ENCODE measurements at places on chromosomes 3 and 15. TPM values are rescaled to one million over a fixed set of nuclear protein-coding genes. Genes with fewer than 3 reads are reported as not detected.

DNA sequence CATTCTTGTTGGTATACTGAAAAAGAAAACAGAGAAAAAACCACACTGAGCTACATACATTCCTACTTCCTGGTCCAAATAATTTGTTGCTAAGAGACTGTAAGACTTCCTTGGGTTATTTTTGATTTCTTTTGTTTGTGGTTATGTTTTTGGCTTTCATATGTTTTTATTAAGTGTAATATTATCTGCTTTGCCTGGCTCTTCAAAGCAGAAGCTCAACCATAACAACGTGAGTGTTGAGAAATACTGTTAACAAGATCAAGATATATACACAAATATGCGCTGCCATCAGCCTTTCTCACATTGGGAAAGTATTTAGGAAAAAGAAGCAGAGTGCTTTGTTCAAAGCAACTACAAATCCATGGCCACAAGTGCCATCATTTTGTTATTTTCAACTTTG is 556.2 kb upstream of the CBLB start:
- DNase-seq = no peak

DNA sequence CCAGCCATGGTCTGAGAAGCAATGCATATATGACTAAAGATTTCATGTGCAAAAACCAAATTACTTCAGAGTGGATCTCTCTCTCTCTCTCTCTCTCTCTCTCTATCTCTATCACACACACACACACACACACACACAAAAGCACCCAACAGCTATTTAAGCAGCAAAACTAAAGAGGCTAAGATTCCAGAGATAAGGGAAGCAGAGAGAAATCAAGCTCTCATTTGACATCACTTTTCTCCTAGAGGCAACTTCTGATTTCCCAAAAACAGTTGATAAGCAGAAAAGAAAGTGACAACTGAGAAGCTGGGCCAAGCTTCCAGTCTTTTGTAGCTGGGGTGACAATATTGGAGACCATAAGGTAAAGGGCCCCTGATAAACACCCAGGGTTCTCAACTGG is 526.0 kb upstream of the NR2F2 start:
- no peak for DNase-seq

DNA sequence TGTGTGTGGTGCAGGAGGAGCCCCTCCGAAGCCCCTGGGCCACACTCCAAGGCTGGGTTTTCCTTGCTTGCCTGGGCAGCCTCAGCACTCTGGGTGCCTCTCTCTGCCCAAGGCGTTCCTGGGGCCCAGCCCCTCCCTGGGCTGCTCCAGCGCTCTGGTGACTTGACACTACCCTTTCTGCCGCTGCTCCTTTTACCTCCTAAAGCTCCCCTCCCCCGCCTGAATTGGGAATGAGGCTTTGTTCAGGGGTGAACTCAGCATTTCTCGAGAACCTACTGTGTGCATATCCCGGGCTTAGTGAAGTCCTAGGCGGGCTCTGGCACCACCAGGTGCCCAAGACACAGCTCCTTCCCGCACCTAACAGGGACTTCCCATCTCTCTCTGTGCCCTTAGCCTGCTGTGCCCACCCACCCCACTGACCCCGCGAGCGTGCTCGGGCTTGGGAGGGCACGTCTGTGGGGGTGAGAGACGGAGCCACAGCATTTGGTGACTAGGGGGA is 1.2 kb upstream of the BAHD1 start:
- no peak for DNase-seq

DNA sequence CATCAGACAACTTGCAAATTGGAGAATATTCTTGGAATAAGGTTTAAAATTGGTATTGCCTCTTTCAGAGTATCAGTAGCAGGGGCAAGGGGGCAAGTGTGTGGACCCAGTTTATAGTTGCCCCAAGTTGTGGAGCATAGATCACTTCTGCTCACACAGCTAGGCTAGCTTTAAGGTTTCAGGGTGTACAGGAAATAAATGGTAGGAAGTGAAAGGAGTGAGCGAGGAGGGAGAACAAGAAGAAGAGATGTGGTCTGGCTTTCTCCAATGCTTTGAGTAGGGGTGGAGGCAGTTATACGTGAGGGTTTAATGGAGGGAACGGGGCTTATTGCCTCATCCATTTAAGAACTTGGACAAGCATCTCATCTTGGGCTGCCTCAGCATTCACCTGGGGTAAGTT is 290.0 kb upstream of the CFAP20DC start:
- DNase-seq = no peak

DNA sequence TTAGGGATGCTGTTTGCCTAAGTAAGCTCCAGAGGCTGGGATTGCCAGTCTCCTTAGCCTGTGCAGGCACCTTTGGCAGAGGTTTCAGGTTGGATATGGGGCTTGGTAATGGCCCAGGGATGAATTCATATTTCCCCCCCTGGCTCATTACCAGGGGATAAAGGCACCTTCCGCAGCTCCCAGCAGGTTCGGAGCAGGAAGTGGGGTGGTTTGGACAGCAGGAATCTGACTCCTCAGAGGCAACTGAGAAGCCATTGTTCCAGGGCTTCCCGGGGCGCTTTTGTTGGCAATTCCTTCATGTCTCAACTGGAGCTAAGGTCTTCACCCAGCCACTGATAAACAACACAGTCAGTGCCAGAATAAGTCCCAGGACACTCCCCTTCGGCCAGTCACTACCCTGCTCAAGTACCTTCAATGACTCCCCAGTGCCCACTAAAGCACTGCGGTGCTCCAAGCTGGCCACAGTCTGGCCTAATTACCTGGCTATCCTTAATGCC is 85.3 kb upstream of the SLC6A6 start:
- no peak for DNase-seq

DNA sequence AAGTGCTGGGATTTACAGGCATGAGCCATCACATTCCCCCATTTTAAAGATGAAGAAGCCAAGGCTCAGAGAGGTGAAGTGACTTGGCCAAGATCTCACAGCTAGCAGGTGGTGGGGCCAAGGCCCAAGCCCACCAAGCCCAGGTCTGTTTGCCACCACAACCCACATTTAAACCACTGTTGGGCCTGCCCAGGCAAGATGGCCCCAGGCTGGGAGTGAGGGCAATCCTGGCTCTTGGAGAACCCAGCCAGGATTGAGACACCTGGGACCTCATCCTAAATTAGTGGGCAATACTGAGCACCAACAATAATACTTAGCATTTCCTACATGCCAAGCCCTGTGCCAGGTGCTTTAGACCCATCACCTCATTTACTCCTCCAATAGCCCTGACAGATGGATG is 6.9 kb downstream of the IGDCC3 start:
- DNase-seq = no peak

DNA sequence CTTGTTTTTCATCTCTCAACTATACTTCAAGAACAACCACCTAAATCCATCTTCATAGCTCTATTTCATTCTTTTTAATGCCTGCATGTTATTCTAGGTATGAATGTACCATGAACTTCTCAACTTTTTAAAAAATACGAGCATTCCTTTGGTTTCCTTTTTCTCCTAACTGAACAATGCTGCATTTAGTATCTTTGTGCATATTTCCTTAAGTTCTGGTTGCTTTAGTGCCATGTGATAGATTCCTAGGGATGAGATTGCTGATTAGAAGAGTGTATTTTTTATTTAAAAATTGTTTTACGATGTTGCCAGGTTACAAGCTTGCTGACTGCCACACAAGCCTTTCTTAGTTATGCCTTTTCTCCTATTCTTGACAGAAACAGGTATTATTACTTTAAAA is 34.7 kb downstream of the PEX5L start:
- DNase-seq = no peak

- no peak for DNase-seq
These were observed 45.5 kb downstream of the SYN2 start for GRCh38 chr3:12049675-12050074.

GRCh38 chr3:127427666-127428065 is 139.8 kb upstream of the PRR20G start:
- DNase-seq = no peak

- no peak for DNase-seq
These were observed 13.3 kb upstream of the IQCF1 start for GRCh38 chr3:51916418-51916817.

DNA sequence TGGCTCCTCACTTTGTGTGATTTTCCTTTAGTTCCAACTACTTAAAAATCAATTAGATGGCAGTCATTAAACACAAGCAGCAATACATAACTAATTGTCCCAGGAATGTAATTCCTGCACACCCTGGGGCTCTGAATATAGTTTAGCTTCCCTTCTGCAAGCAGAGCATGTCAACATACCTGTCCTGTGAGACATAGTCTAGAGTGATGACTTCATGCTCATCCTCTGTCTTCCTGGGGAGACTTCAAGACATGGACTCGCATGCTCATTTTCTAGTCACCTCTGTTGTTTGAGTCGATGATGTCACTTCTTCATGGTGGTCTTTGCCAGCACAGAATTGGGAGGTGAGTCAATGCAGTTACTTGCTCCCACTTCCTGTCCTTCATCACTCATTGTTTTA is 15.7 kb downstream of the C3orf52 start:
- no peak for DNase-seq

DNA sequence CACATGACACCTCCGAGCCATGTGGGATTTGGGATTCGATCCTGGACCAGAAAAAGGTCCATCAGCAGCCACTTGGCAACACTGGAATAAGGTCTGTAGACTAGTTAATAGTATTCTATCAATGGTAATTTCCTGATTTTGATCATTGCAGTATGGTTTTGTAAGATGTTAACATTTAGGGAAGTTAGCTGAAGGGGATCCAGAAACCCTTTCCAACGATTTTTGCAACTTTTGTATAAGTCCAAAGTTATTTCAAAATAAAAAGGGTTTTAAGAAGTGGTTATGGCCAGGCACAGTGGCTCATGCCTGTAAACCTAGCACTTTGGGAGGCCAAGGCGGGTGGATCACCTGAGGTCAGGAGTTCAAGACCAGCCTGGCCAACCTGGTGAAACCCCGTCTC is 10.2 kb downstream of the BDH1 start:
- DNase-seq = no peak

DNA sequence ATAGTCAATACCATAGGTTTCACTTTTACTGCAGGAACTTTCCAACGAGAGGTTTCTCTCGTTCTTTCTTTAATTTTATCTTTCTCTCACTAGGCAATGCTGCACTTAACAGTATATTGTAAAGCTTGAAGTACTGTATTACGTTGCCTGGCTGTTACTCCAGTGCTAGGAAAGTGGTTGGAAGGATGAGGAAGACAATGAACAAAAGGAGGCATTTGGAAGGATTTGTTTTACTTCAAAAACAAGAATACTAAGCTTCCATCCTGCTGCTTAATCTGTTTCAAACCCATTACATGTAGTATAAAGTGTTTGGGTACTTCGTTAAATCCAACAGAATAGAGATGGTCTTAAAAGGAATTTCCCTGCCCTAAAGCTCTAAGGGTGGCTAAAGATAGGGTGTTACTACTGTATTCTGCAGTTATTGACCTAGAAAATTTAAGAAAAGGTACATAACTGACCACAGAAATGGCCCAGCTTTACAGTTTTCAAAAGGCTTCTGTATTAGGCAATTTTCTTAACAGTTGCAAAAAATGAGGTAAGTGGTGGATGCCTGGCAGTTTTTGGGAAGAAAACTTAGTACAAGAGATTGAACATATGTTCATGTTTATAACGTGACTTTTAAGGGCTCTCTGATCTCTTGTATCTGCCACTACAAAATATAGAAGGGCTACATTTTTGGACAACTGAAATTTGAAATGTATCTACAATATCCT is 785 bp upstream of the IFT57 start:
- DNase-seq = no peak

DNA sequence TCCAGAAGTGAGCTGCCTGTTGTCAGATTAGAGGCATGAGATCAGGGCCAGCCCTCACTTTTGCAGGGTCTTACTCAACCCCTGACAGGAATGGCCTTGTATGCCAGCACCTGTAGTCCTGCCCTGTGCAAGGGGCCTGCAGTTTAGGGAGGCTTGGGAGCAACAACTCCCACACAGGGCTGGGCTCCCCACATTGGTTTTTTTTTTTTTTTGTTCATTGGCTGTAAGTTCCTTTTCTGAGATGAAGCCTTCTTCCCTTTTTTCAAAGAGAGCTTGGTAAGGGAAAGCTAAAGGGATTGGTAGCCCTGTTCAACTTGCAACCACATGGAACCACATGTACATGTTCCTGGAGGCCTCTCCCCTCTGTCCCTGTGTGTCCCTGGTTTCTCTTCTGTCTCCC is 46.4 kb downstream of the TNFAIP8L3 start:
- DNase-seq = no peak

GRCh38 chr15:66876731-66877476 is 174.9 kb downstream of the SMAD6 start:
- no peak for DNase-seq

- DNase-seq = no peak
These were observed 78.8 kb downstream of the MCF2L2 start for GRCh38 chr3:183349421-183350157.

DNA sequence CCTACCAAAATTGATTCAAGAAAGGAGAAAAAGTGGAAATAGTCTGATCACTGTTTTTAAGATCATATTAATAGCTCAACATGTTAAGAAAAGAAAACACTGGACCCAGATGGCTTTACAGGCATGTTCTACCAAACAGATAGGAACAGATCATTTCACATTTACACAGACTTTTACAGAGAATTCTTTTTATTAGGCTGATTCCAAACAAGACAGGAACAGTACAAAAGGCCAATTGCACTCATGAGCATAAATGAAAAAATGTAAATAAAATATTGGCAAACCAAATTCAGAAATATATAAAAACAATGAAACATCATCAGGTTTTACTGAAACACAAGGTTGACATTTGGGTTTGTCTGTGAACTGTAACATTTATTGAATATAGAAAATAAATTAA is 106.5 kb downstream of the WNT5A start:
- DNase-seq = no peak

- DNase-seq = no peak
These were observed 188.9 kb downstream of the TLE3 start for GRCh38 chr15:69908590-69909420.

DNA sequence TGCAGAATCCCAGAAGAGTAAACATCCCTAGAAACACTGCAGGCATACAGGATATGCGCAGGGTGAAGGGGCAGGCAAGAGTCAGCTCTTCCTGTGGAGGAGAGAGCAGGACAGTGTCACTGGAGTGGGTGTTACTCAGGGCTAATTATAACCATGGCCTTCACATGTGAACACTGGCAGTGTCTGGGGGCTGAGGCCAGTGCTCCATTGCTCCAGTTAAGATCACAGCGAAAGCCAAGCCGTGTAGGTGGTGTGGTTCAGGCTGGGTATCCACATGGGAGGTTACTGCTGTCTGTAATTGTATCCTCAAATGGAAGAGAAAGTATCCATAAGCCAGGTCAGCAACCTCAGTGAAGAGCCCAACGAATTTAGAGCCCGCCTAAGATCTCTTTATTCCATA is 84.6 kb downstream of the MESD start:
- no peak for DNase-seq

Gene LRRC2
- not detected for total RNA-seq

Gene RPS17
- 2,781 TPM for total RNA-seq

Gene SLC7A14
- not detected for total RNA-seq

Gene COL6A5
- total RNA-seq = not detected

Gene FSIP1
- total RNA-seq = 0.36 TPM

Gene MUC4
- total RNA-seq = 0.51 TPM

Gene BCL2A1
- 183 TPM for total RNA-seq

Gene CTXND1
- not detected for total RNA-seq
